Tibial nerve (tissue), 4 donors: ENCODE measurements at places on chromosomes 3 and 15.

DNA sequence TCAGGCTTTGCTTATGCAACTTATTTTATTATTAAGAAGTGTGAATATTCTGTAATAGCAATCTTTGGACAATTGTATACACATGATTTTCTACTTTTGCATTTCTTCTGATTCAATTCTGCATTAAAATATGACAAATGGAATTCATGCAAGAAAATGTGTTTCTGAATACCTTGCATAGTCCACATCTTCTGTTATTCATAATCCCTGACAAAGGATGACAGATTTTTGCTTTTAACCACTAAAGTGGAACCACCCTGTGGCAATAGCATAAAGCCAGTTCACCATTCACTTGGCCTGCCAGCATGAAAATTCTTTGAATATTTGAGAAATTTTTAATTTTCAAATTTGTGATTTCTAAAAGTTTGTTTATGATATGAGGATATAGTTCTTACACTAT is 397.0 kb downstream of the ROBO2 start:
- no peak for DNase-seq

GRCh38 chr3:195208183-195208582 is 62.8 kb downstream of the XXYLT1 start:
- no peak for DNase-seq

DNA sequence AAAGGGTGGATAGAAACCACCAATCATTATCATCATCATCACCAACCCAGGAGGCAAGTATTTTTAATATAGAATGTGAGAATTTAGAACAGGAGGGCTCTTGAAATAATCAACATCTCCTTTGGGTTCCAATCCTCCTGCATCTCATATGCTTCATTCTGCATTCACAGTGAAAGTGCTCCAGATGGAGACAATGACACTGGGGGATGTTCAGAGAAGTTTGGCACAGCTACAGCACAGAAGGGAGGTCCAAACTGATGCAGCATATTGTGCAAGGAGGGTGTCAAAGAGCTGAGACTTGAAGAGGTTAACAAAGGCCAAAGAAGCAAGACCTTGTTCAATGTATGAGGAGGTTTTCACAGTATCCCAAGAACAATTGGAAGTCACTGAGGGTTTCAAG is 767.1 kb downstream of the NTRK3 start:
- DNase-seq = no peak

DNA sequence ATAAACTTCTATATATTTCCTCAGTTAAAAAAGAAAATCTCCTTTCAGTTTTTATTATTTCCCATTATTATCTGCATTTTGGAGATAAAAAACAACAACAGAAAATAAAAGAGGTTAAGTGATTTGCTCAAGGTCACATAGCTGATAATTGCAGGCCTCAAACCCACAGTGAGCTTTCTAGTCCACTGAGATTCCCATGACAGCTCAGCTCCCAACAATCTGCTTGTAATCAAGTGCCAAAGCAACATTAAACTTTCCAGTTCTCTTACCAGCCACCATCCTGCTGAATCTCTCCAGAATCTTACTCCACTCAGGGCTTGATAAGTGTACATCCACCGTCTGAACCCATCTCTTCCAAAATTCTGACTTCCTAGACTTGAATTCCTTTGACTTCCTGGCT is 318.2 kb upstream of the SEMA6D start:
- DNase-seq = no peak

GRCh38 chr3:160162440-160162839 is 62.8 kb upstream of the C3orf80 start:
- no peak for DNase-seq

GRCh38 chr3:31442755-31443154 is 90.0 kb upstream of the STT3B start:
- no peak for DNase-seq
